ENCODE measurements at places on chromosomes 2 and 18.

- no peak for DNase-seq
Observed at GRCh38 chr18:25805323-25805722, 285.1 kb downstream of the SS18 start.

DNA sequence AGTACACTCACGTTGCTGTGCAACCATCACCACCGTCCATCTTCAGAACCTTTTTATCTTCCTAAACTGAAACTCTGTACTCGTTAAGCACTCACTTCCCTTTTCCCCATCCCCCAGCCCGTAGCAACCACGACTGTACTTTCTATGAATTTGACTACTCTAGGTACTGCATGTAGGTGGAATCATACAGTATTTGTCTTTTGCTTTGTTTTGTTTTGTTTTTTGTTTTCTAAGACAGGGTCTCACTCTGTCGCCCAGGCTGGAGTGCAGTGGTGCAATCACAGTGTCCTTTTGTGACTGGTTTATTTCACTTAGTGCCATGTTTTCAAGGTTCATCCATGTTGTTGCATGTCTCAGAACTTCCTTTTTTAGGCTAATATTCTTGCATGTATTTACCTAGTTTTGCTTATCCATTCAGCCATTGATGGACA, 7.0 kb upstream of the TYMS start:
- DNase-seq, result no peak

- no peak for DNase-seq
Observed at GRCh38 chr18:79917169-79917852, 34.1 kb downstream of the SLC66A2 start.

GRCh38 chr2:191014653-191015020, 666 bp upstream of the STAT1 start:
- no peak for DNase-seq

DNA sequence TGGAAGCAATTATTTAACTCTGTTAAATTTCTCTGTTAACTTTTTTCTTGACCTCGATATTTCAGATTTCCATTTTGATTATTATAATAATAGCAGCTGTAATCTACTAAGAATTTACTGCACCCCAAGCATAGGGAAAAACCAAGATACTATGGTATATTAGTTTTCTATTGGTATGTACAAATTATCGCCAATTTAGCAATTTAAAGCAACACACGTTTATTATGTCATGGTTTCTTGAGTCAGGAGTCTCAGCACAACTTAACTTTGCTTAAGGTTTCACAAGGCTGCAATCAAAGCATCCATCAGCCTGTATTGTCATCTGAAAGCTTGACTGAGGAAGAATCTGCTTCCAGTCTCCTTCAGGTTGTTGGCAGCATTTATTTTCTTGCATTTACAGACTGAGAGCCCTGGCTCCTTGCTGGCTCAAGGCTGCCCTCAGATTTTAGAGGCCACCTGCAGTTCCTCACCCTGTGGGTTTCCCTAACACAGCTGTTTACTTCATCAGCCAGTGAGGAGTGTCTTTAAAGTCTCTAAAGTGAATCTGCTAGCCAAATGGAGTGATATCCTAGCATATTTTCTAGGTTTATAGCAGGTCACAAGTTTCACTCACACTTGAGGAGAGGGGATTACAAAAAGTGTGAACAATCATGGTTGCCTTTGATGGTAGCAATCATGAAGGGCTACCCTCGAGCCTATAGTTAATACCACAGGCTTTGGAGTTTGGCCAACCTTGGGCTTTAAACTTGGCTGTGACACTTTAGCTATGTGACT, 4.4 kb upstream of the VPS54 start:
- no peak for DNase-seq

- no peak for DNase-seq
Observed at GRCh38 chr2:68775272-68775842, 40.7 kb downstream of the ARHGAP25 start.

GRCh38 chr2:46589356-46589755, 110.0 kb downstream of the TMEM247 start:
- no peak for DNase-seq

DNA sequence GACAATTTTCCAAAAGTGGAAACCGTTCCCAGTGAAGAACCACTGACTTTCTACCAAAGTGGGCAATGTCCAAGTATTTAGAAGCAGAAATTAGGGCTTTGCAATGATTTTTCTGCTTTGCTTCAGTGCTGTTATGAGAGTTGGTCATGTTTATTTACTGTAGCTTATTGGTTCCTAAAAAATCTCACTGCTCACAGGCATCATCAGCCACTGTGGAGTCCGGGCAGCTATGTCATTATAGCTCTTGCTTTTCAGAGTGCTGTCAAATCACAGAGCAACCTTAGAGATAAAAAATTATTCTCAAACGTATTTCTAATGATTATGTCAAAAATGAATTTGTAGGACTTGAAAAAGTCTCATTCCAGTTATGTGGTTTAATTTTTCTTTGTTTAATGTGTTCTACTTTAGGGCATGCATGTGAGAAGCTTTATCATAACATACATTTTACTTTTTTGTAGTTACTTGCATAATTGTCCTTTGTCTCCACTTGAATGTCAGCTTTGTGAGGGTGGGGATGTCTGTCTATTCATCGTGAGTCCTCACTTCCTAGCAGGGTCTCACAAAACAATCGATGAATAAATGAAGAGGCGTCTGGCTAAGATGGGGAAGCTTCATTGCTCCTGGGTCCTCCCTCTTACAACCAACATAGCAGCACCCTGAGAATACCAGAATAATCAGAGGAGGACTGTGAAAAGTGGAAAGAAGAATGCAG, 117.6 kb downstream of the TPGS2 start:
- no peak for DNase-seq

DNA sequence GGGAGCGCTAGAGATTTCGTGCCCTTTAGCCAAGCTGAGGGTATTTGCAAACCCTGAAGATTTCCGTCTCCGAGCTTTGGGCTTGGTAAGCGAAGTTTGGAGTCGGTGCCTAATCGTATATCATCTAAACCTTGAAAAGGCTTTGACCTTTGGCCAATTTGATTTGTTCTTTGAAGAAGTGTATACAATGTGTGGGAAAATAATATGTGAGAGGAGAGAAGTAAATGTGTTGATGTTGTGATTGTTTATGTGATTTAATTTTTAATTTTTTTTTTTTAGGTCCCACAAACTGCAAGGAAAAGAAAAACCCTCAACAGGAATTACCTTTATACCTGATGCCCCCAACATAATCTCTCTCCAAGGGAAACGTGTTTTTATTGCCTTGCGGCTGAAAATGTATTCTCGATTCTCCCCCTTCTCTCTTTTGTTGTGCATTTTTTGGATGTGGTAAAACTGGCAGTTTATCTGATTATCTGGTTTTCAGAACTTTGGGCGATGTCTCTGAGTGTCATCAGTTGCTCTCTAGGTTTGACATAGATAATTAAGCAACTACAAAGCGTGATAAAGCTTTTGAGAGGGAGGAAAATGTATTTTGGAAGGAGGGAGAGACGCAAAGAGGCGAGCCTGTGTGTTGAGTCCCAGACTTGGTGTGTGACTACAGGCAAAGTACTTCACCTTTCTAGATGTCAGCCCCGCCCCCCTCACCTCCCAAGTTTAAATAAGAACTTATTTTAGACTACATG, 912 bp upstream of the FBXO11 start:
- peak; percentile 29 for DNase-seq

DNA sequence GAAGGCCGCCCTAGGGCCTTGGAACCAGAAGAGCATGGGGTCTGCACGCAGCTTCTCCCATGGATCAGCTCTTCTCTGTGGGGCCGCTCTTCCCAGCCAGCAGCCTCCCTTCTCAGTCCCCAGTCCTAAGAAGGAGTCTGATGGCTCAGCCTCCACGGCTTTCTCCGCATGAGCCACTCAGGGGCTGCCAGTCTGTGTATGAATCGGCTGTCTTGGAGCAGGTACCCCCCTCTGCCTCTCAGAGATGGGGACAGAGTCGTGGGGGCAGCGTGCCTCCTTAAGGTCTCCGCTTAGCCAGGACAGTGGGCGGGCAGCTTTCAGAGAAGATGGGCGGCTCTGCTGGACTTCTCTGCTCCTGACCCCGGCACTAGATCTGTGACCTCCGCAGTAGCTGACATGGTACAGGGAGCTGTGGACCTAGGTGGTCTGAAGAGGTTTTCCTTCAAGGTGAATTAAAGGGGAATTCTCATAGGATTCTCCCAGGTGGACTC, 21.6 kb downstream of the INPP5D start:
- no peak for DNase-seq
